ENCODE measurements at places on chromosomes 5 and 9.

- peak; percentile 25 for DNase-seq
Measured at GRCh38 chr5:78985725-78986223, 664 bp upstream of the ARSB start.

DNA sequence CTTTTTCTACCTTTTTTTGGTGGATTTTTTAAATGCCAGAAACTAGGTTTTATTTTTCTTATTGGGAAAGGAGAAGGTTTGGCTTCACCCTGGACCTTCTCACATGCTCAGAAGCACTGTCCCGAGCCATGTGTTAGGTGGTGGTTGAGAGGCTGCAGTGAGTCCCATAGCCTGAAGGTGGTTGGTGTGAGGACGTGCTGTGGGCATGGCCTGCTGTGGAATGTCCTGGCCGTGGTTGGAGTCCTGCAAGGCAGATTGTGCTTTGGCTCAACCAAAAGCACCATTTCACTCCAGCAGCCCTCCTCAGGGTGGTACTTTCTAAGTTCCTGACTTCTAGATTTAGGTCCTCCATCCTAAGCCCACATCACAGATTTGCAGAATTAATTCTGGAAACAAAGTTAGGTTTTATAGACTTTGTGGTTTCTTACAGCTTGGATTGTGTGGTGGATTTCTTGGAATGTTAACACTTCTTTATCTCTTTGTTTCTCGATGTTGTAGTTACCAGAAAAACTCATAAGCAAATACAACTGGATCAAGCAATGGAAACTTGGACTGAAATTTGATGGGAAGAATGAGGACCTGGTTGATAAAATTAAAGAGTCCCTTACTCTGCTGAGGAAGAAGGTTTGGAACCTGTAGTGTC lies 22.6 kb downstream of the OTULIN start:
- DNase-seq: no peak

DNA sequence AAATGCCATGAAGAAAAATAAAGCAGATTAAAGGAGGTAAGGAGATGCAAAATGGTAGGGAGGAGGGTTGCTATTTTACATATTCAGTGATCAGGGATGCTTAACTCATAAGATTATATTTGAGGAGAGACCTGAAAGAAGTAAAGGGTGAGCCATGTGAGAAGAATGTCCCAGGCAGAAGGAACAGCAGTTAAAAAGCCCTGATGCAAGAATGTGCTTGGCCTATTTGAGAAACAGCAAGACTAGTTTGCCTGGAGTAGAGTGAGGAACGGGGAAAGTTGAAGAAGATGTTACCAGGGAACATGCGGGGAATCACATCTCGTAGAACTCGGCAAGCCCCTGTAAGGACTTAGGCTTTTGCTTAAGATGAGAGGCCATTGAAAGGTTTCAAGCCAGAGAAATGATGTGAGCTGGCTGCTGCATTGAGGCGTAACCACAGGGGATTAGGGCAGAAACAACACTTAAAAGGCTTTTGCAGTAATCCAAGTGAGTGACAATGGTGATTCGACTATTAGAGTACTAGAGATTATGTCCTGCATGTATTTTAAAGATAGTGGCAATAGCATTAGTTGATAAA lies 198.7 kb downstream of the VPS13A start:
- no peak for DNase-seq

GRCh38 chr9:127754099-127755060 lies 19.3 kb upstream of the TOR2A start:
- DNase-seq: no peak

DNA sequence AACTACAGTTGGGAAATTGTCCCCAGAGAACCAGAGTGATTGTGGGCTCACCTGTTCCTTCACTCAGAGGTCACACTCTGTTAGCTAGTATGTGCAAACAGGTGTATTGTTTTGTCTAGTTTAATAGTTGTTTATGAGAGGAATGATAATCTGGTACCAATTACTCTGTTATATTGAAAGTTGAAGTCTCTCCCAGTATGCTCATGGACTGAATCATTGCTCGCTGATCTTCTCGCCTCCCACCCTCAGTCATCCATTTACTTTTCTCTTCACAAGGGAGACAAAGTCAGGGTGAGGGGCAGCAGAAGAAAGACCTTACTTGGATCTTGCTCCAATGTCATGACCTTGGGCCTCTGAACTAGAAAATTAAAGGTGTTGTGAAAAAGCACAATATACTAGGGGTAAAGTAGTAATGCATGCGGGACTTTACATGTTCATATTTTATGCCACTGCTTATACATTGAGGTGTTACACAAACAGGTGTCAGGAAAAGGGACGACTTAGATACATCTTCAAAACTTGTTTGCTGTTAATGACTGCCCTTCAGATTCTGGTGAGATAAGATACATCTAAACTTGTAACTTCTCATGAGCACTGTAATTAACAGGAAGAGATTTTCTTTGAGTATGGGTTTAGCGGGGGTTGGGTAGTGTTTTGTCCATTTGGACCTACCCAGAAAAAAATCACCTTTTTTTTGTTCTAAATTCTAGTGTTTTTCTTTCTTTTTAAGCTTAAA lies 36.9 kb downstream of the LNPEP start:
- no peak for DNase-seq

DNA sequence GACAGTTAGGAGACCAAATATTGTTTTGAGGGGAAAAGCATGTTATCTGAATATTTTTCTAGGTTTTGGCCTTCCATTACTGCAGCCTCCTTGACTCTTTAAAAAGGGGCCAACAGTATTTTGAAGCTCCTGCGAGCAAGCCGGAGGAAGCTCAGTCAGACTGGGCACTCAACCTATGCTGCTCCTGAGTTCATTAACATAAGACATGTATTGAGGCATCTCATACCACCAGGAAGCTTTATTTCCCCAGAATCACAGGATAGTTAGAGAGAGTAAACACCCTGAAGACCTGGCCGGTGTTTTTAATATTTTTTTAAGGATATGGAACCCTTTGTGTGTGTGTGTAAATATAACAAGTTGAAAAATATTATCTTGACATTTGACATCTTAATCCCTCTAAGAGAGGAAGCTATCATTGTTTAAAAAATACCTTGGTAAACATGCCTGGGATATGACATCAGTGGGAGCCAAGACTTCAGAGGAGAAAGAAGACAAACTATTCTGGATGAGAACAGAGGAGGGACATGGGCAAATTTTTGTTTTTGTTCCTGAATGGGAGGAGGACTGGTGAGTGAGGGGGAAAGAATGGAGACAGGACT lies 139.3 kb upstream of the SLIT3 start:
- DNase-seq: no peak

GRCh38 chr5:72378639-72379289 lies 58.6 kb downstream of the PTCD2 start:
- no peak for DNase-seq

DNA sequence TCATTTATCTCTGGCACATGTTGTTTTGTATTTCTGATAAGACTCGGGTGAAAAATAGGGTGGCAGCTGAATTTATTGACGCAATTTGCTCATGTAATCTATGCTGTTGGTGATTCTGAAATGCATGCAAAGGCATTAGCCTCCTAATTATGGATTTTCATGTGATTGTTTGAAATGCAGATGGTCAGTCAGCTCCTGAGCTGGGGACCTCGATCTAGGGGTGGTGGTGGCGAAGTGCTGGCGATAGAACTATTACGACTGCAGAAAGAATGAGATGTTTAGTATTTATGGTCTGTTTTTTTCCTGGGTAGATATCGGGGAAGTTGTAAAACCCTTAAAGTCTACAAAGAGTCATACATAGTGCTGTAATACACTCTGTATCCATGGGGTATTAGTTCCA lies 88.6 kb downstream of the SLC28A3 start:
- DNase-seq: no peak

DNA sequence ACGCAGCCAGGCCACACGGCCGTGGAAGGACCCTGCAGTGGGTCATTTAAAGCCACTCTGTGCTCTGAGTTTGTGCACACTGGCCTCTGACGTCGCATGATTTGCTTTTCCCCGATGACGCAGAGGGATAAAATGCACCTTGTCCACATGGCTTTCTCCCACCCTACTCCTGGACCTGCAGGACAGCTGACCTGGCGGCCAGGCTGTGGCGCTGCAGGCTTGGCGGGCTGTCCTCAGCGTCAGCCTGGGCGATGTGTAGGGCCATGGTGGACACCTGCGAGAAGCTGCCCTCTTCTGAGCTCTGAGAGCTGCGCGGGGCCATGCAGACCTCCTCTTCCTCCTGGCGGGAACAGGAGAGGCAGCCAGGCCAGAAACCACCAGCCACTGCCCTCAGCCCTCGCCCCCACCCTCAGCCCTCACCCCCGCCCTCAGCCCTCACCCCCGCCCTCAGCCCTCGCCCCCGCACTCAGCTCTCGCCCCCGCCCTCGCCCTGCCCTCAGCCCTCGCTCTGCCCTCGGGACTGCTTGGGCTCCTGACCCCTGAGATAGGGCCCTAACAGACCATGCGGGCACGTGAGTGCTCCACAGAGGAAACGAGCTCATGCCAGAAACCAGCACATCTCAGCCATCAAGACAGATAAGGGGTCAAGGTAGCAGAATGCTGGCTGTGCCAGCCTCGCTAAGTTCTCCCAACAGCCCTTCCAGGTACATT lies 20.0 kb upstream of the SCGB3A1 start:
- no peak for DNase-seq

DNA sequence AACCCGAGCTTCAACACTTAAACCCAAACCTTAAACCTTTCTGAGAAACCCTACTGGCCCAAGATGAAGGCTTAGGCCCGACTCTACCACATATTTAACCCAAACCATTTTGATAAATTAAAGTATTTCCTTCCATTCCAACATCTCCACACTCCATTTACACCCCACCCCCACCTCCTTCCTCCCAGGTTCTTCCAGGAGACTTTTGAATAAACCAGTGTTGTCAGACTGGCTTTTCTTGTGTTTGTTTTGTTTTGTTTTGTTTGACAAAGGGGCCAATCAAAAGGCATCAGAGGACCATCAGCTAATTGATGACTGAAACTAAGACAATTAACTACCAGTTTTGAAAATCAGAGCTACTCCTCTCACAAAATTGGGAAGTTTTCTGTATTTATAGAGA lies 4.6 kb upstream of the ZNF608 start:
- no peak for DNase-seq

DNA sequence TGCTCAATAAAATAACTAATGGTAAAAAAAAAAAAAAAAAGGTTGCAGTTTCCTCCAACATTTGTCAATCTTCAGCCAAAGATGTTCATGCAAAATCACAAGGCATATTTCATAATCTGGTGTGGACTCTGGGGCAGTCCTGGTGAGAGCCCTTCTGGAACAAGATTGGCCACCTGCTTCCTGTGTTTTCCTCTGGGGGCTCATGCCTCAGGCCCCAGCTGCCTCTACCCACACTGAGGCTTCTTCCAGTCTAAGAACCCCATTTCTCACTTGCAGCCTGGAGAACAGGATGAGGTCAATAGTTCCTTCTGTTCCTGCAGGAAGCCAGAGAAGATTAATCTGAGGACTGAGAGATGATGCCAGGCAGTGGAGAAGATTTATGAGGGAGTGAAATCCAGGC lies 492.6 kb upstream of the BRINP1 start:
- no peak for DNase-seq

GRCh38 chr5:75192804-75193203 lies 43.9 kb downstream of the ANKRD31 start:
- no peak for DNase-seq

DNA sequence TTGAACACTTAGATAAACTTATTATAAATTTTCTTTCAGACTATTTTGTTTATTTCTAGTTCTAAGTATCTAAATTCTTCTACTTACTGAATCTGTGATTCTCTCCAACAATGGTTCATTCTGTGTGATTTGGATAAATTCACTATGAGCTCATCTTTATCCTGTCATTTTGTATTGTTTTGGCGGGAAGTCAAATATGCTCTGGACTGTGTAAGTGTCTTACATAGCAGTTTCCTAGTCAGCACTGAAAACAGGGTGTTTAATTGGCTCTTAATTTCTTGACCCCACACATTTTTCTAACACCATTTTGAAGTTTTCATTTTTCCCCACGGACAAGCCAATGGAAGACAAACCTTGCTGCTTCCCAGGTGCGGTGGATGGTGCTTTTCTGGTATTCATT lies 207.0 kb upstream of the ACO1 start:
- no peak for DNase-seq

GRCh38 chr9:114008667-114009410 lies 69.3 kb downstream of the AMBP start:
- no peak for DNase-seq

DNA sequence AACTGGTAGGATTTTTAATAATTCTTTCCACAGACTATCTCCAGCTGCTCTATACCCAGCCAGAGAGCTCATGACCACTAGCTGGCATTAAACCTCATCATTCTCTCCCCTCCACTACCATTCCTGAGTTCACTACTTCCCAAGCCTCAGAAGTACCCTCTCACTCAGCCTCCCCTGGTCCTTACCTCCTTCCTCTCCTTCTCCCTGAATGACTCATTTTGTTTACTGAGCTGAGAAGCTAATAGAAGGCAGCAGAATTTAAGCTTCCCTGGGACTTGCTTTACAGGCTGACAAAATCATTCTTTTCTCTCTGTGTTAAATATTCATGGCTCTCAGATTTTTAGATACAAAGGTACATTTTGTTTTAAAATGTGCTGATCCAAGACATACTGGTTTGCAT lies 305.4 kb downstream of the TLR4 start:
- DNase-seq: no peak

GRCh38 chr9:114240216-114240615 lies 82.7 kb upstream of the ORM1 start:
- DNase-seq: no peak

- DNase-seq: no peak
Measured at GRCh38 chr5:134127376-134127861, 12.9 kb downstream of the TCF7 start.

DNA sequence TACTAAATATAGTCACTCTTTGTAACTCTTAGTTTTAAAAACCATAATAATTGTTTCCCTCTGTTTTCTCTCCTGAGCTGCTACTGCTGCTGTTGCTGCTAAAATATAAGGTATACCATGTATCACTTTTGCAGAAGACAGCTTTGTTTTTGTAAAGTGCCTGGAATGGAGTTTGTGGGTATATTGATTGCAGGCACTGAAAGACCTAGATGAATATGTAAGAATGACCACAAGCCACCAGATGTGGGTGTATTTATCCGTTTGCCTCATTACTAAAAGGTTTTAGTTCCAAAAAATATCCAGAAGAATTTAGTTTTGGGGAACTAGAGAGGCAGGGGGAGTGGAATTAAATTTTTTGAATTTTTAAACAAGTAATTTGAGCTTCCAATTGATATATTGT lies 151.1 kb upstream of the CDKN2B start:
- no peak for DNase-seq

DNA sequence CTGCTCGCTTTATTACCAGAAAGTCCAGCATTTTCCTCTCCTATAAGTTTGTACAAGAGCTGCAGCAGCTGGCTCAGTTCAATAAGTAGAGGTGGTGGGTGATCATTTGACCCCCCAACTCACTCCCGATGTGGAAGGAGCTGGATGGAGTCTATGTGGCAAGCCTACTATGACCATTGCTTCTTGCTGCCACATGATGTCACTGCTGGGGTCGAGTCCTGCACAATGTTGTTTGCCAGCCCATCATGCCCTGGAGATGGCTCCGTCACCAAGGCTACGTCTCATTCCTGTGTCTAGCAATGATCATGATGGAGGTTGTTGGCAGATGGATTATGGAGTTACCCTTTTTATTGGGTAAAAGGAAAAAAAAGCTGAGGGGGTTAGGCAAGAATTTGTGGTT lies 266.3 kb downstream of the PSAT1 start:
- DNase-seq: no peak

- DNase-seq: no peak
Measured at GRCh38 chr9:749716-750115, 91.8 kb upstream of the DMRT1 start.
